ENCODE measurements at places on chromosomes 13 and 19.

DNA sequence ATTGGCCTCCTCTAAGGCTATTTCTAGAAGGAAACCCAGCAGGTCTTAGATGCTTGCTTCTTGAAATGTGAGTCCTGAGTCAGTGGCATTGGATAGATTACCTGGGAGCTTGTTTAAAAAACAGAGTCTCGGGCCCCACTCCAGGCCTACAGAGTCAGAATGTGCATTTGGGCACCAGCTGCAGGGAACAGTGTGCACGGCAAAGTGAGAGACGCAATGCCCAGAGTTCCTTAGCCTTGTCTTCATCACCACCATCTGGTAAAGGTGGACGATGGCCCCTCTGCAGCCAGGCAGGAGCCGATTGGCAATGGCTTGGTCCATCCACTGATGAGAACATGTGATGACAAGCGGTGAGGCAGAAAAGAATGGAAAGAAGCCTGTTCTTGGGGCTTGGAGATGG is 102.1 kb upstream of the TSC22D1 start:
- no peak for DNase-seq

DNA sequence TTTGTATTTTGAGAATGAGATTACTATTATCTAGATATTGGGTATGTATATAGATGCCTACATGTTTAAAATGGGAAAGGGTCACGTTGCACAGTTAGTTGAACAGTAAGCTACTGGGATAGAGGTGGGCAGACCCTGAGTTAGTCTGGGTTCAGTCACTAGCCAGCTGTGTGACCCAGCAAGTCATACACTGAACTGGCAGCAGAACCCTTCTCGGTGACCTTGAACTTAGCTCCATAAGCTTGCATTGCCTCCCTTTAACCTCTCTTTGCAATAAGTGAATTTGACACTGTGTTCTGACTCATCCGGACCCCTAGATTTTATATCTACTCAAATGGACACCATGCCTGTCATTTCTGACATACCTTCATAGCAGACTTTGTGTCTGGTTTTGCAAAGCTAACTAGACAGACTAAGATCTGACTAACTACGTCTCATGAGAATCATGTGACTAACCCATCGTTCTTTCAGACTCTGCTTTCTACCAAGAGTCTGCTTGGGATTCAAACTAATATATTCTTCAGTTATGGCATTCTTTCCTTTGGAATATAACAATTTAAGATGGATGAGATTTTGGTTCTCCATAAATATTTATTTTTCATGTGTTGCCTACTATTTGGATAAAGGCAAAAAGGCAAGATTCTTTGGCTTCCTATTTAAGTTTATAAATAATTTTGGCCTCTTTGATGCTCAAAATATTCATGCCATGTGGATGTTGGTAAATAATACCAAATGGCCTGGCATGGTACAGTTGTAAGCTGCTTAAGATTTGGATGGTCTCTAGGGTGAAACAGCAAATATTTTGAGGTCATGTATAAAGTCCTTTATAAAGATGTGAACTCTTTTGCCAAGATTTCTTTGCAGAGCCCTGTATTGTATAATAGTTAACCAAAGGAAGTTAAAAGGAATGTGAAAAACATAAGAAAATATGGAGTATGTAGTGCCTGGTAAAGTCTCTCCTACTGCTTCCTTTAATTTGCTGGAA is 159.3 kb downstream of the ITGBL1 start:
- DNase-seq, result no peak

GRCh38 chr13:70188567-70188966 is 80.3 kb upstream of the KLHL1 start:
- DNase-seq, result no peak

DNA sequence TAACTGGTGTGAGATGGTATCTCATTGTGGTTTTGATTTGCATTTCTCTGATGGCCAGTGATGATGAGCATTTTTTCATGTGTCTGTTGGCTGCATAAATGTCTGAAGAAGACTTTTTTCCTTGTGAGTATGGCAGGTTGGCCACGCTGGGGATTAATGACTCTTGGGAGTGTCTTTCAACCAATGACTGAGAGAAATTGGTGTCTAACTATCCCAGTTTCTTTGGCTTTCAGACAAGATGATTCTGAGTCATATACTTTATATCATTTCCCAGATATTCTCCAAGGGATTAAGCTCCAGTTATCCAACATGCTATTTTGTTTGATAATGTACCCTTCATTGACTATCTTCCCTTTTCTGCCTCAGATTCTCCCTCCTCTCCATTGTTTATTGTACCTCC is 35.5 kb upstream of the CSNK1A1L start:
- DNase-seq, result no peak

DNA sequence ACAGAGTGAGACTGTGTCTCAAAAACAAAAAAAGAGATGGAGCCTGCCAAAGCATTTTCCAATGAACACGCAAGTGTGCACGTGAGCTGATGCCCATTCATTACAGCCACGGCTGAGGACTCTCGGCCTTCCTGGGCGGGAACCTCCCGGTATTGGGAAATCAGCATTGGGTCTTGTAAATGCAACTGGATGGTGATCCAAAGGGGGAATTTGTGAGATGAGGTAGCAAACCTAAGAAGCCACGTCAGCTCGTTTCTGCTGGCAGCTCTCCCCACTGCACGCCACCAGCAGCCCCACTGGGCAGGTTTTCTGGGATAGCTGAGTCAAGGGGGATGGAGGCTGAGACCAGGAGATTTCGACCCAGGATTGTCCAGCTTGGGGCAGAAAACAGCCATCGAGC is 11.5 kb downstream of the C13orf46 start:
- DNase-seq, result no peak

GRCh38 chr13:93289053-93289452 is 62.4 kb downstream of the GPC6 start:
- no peak for DNase-seq

- DNase-seq, result no peak
These were observed 13.6 kb upstream of the SHC2 start for GRCh38 chr19:474126-475078.

GRCh38 chr19:14116918-14117578 is 514 bp downstream of the PRKACA start:
- no peak for DNase-seq

DNA sequence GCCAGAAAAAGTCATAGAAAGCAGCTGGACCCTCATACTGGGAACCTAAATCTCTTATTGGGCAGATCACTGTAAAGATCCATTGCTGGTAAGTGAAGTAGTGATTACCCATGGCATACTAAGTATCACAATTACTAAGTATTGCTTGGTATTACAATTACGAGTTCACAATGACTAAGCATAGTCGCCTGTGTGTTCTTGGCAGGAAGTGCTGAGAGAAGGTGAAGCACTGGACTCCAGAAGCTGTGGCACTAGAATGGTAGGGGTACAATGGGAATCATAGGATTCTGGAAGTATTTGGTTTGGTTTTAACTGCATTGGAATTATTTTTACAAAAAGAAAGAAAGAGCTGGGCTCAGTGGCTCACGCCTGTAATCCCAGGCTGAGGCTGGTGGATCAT is 20.3 kb downstream of the LGALS16 start:
- no peak for DNase-seq

DNA sequence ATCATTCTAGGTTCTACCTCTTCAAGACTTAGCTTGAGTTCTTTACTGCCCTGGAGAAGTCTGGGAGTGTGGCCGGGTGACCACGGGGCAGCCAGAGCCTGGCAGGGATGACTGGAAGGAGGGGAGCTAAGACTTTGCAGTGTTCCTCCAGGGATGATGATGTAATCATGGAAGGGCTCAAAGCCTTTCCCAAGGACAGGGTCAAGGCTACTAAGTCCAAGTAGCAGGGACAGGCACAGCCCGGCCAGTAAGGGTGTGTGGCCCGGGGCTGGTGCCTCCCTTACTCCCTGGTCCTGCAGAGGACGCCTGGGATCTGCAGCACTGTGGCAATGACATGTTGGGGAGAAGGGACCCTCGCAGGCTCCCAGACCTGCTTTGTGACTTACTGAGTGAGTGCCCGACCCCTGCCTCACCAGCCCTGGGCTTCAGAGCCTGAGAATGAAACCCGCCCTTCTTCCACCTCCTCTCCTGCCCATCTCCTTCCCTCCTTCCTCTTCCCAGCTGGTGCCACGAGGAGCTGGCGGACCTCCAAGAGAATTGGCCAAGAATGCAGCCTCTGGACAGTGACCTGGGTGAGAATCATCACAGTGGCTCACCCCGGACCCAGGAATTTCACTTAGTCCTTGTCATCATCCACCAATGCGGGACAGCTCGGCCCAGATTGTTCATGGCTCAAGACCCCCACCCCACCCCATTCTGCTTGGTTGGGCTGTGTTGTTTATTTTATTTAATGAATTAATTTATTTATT is 15.6 kb upstream of the FBXO17 start:
- no peak for DNase-seq

DNA sequence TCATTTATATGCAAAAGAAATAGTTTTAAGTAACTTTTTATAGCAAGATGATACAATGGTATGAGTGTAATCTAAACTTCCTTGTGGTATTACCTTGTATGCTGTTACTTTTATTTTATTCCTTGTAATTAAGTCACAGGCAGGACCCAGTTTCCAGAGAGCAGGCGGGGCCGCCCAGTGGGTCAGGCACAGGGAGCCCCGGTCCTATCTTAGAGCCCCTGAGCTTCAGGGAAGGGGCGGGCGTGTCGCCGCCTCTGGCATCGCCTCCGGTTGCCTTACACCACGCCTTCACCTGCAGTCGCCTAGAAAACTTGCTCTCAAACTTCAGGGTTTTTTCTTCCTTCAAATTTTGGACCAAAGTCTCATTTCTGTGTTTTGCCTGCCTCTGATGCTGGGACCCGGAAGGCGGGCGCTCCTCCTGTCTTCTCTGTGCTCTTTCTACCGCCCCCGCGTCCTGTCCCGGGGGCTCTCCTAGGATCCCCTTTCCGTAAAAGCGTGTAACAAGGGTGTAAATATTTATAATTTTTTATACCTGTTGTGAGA is 10.2 kb downstream of the PLPPR3 start:
- DNase-seq, result no peak

GRCh38 chr19:18647371-18647767 is 10.5 kb downstream of the KLHL26 start:
- DNase-seq, result no peak

- no peak for DNase-seq
These were observed 62.8 kb upstream of the CEACAM8 start for GRCh38 chr19:42657556-42657955.

GRCh38 chr19:11225172-11225571 is 14.2 kb upstream of the ANGPTL8 start:
- DNase-seq, result no peak

DNA sequence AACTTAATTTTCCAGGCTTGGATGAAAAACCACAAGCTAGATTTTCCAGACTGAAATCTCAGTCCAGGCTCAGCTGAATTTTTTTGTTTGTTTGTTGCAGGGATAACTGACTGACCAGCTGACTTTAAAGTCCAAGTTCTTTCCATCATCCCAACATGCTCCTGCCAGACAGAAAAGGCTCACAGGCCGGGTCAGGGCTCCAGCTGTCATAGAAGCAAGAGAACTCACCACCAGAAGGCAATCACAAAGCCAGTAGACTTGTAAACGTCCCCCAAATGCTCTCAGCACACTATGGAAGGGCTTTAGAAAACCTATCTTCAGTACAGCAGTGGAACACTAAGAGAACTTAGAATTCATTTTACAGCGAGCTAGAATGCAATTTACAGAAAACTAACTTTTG is 25.5 kb downstream of the DCLK1 start:
- DNase-seq, result no peak

DNA sequence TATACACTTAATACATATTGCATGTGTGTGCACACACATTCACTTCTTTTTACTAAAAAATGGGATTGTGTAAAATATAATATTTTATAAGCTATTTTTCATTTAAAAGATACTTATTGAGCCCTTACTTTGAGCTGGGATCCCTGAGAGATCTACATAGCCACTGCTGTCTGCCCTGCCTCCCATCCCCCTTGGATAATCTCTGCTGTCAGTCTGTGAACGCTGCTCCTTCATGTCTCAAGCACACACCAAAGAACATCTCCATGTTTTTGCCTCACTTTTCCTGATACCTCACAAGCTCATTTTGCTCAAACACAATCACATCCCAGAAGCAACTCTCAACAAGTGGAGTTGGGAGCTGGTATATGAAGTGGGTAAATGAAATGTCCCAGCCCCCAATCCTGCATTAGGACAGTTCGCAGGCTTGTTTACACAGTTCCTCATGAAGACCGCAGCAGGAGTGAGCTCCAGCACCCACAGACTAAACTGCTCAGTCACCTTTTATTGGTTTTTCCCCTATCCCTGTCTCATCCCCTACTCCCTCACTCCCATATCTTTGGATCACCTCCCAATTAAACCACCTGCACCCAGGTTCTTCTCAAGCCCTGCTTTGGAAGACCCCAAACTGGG is 108.3 kb upstream of the FRY start:
- no peak for DNase-seq

GRCh38 chr19:18089726-18090125 is 3.0 kb upstream of the IL12RB1 start:
- DNase-seq, result no peak

GRCh38 chr13:96492766-96493165 is 402.9 kb downstream of the HS6ST3 start:
- no peak for DNase-seq

- DNase-seq, result no peak
These were observed 36.6 kb upstream of the OXGR1 start for GRCh38 chr13:97030705-97031452.

DNA sequence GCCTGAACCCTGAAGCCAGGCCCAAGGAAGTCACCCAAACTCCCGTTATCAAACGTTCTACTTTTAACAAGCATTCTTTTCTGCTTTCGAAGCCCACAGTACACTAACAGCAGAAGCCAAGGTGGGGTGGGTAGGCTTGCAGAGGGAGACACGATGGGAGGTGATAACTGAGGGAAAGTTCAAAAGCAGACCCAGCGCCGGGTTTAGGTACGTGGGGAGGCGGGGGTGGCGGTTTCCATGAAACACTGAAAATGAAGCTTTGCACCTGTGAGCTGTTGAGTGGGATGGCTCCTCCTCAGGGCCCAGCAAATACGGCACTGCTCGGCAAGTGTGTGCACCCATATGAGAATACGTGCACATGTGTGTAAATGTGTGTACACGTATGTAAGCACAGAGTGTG is 49.8 kb downstream of the KLF2 start:
- no peak for DNase-seq

- no peak for DNase-seq
These were observed 33.6 kb downstream of the TNFSF11 start for GRCh38 chr13:42607546-42607945.

- DNase-seq, result no peak
These were observed 403.3 kb upstream of the ATXN8OS start for GRCh38 chr13:69704311-69704710.

GRCh38 chr13:28488376-28489005 is 6.4 kb downstream of the FLT1 start:
- no peak for DNase-seq

DNA sequence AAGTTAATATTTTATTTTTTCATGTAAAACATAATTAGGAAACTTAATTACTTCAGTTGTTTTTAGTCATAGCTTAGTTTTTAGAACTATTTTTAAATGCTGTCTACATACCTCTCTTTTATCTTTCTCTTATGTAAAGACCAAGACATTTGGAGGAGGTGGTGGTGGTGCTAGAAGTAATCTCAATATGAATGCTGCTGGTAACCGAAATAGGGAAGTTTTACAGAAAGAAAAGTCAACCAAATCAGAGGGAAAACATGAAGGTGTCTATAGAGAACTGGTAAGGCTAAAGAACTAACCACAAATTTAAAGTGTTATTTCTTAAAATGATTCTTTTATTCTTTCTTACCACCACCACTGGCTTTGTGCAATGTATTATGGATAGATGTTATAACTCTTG is 97.3 kb downstream of the TDRD3 start:
- DNase-seq, result no peak

GRCh38 chr19:33703438-33703750 is 81.6 kb downstream of the CHST8 start:
- no peak for DNase-seq
